GM06990 (cell line): ENCODE measurements at places on chromosomes 1 and 21.

DNA sequence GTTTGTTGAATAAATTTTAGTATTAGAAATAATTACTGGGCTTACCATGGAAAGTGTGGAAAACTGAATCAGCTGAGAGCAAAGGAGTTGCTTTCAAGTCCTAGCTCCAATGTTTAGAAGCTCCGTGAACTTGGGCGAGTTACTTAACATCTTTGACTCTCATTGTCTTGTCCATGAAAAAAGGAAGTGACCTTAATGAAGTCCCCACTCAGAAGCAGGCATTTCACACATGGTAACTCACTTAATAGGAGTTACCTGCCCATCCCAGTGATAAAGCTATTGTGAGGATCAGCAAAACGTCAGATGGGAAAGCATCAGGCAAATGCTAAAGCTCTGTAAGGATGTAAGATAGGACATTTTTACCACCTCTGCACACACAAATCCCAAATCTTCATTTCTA is 34.0 kb upstream of the GADD45A start:
- no peak for DNase-seq

DNA sequence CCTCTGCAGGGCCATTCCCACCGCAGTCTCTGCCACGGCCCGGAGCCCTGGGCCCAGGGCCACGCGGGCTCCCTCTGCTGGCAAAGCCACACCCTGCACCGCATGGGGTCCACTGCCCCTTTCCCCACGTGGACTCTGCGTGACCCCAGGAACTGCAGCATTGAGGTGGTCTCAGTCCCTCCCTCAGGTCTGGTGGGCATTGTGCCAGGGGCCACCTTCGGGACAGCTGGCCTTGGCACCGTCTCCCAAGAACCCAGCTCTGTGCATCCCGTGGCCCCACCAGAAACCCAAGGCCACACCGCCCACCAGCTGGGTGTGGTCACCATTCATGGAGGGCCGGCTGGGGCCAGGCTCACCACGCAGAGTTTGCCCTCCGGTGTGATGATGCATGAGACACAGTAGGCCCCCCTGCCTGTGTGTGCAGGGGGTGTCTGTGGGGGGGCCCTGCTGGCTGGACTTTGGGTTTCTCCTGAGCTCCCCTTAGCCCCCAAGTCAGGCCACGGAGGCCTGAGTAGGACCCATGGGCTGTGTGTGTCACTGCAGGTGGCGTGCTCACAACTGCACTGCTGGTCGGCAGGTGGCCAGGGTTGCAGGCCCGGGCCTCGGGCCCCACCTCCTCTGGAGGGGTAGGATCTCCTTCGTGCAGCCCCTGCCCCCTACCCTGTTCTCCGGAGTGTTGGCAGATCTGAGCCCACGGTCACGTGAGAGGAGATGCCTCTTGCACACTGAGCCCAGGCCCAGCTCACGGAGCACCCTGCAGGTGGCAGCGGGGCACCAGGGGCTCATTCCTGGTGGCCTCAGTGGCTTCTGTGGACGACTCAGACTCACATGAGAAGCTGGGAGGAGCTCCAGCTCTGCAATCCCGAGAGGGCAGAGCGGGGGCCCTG is 5.8 kb downstream of the VWA1 start:
- peak; percentile 58 for DNase-seq

- no peak for DNase-seq
Measured at GRCh38 chr1:167263819-167264464, 43.3 kb downstream of the POU2F1 start.

- DNase-seq, result no peak
Measured at GRCh38 chr1:232571523-232571922, 58.4 kb downstream of the SIPA1L2 start.

- DNase-seq, result no peak
Measured at GRCh38 chr1:164864161-164864560, 305.2 kb downstream of the PBX1 start.

DNA sequence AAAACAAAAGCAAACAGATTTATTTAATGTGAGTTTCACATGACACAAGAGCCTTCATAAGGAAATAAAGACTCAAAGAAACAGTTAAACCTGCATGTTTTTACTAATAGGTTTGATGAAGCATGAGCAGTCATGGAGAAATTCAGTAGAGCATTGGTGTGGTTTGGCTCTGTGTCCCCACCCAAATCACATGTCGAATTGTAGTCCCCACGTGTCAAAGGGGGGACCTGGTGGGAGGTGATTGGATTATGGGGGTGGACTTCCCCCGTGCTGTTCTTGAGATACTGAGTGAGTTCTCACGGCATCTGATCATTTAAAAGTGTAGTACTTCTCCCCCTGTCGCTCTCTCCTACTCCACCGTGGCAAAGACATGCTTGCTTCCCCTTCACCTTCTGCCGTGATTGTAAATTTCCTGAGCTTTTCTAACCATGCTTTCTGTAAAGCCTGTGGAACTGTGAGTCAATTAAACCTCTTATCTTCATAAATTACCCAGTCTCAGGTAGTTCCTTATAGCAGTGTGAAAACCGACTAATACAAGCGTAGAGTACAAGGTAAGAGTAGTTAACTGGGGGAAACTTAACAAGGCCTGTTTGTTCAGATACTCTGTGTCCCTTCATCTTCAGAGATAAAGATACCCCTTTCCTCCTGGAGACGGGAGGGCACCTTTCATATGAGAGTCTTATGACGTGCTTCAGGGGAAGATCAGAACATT is 354.8 kb downstream of the SIPA1L2 start:
- DNase-seq, result no peak

GRCh38 chr1:246592695-246593094 is 26.4 kb downstream of the CNST start:
- no peak for DNase-seq

DNA sequence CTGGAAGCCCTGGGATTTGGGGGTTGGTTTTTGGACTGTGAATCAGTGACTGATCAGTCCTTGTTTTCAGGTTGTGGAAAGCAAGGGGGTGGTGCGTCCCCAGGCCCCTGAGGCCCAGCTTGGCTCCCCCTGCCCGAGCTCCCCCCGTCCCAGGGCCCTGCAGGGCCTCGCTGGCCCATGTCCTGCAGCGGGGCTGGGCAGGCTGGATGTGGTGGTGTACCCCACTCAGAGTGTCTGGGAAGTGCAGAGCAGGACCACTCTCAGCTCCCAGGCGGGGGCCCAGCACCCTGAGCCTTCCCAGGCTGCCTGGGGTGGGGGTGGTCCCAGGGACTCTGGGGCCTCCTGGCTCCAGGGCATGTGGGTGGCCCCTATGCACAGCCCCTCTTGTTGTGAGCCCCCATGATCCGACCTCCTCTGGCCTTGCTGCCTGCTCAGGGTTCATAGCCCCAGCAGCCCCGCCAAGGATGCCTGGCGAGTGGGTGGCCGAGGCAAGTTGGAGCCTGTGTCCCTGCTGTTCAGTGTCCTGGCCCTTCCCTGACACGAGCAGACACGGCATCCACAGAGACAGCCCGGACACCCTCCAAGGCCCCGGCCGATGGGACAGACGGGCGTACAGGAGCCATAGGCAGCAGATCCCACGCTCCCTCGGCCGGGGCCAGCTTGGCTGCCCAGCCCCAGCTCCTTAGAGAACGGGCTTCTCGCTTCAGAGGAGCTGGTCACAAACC is 37.9 kb downstream of the SLX9 start:
- no peak for DNase-seq

- no peak for DNase-seq
Measured at GRCh38 chr1:172485626-172486025, 41.8 kb upstream of the PIGC start.
